ENCODE measurements at places on chromosomes 4 and X.

DNA sequence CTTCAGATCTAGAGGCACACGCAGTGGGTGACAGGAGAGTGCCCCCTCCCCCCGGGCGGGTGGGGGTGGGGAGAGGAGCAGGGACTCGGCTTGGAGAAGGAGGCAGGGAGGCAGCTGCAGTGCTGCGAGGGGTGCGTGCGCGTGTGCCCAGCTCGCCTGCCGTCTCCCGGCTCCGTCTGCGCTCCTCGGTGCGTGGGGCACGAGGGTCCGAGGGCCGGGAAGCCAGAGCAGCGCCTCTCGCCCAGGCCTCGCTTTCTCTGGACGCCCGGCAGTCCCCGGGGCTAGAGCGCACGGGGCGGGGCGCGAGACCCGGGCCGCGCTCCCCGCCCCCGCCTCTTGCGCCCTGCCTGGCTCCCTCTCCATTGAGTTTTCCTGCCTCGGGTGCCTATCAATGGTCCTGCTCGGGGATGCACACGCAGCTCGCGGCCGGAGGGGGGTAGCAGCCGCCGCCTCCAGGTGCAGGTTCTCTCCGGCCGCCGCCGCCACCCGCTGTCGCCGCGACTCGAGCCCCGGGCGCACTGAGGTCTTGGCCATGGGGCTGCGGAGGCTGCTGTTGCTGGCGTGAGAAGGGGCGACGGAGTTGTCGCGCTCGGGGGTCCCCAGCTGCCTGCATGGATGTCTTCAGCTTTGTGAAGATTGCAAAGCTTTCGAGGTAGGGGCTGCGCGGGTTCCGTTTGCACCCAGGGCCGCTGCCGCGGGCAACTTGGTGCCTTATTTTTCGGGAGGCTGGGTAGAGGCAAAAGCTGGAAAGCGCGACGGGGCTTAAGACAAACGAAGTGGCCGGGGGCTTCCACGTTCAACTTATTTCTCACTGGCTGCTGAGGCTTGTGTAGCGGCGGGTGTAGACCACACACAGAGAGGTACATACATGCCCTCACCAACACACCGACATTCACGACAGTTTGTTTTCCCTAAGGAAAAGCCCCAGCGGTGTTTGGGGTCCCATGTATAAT is at the start of gene FRMPD4:
Gene FRMPD4, plus strand, starts transcription at position 113 of the 953 bp plus-strand sequence. Its CDS starts 499 bp downstream, at position 612.
- DNase-seq: no peak

GRCh38 chrX:149937871-149938426 is 342 bp downstream of the EOLA2 start:
- no peak for DNase-seq

GRCh38 chr4:169271692-169272007 is 894 bp upstream of the SH3RF1 start:
- DNase-seq: no peak

DNA sequence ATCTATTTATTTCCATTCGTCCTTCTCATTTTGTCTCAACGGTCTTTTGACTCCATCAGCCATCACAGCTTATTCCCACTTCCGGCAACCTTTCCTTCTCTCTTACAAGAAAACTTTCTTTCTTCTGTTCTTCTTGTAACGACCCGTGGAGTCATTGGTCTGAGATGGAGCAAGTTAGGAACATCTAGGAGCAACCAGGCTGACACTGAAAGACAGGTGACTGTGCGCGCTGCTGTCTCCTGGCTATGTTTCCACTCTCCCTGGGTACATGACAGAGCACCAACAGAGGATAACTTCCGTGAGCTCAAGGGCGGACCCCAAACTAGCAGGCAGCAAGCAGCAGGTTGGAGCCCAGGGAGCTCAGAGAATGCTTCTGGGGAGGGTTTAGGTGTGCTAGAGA is 2.5 kb downstream of the FGF5 start:
- no peak for DNase-seq

GRCh38 chrX:73647212-73647611 is 84.2 kb downstream of the CHIC1 start:
- no peak for DNase-seq

DNA sequence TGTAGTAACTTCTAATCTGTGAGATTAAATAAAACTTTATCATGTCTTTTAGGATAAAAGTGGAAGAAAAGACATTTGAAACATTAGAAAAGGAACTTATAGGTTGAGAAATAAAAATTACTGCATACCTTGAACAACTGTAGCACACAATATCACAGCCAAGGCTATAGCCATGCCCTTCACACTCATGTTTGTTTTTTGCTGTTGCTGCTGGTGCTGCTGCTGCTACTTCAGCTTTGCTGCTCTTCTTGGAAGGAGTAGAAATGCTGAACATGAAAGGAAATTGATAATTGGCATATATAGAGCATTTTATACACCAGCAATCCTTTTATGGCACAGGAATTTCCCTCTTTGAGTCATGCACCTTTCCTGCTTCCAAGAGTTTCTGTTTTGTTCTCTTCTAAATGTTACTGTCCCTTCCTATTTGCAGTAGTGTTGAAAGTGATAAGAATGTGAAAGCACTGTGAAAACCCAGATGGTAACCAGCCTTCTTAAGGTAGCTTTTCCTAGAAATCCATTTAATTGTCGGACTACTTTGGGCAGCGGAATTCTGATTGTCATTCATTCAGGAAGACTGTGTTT is at the start of gene CXCL11:
Gene CXCL11, minus strand, starts transcription at position 272 of the 582 bp plus-strand sequence. Its CDS starts 83 bp downstream, at position 189.
- DNase-seq: no peak

- no peak for DNase-seq
These were observed 20.0 kb upstream of the EFNB1 start for GRCh38 chrX:68808686-68809357.

DNA sequence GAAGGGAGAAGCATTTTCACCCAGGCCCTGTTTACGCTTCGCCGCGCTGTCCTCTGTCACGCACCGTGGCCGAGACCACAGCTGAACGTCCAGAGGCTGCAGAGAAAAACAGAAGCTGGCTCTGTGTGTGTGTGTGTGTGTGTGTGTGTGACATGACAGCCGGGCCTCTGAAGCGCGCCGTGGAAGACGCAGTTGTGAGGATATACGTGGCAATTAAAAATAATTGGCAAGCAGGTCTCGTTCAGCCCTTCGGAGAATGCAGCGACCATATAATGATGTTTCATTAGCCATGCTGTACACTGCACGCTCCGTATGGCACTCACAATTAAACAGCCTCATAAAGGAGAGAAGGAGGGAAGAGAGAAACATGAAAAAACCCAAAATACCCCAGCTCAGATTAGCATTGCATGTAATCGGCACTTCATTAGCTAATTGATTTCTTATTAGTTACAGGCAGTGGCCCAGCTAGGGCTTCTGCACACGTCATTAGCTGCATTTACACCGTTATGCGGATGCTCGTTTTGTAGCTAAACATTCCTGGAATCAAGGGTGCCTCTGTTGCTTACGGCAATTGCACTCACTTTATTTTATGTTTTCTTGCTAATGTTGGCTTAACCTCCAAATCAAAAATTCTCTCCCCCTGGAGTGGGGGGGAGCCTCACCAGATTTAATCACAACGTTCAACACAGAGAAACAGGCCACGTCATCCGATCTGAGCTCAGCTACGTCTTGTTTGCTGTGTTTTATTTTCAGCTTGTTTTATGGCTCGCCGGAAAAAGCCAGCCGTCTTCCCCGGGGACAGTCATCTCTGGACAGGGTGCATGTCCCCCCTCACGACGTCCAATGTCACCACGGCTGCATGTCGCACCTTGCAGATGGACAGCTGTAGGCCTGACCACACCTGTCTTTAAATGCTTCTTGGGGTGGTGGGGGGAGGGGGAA is 74.6 kb upstream of the SHOX start:
- no peak for DNase-seq

DNA sequence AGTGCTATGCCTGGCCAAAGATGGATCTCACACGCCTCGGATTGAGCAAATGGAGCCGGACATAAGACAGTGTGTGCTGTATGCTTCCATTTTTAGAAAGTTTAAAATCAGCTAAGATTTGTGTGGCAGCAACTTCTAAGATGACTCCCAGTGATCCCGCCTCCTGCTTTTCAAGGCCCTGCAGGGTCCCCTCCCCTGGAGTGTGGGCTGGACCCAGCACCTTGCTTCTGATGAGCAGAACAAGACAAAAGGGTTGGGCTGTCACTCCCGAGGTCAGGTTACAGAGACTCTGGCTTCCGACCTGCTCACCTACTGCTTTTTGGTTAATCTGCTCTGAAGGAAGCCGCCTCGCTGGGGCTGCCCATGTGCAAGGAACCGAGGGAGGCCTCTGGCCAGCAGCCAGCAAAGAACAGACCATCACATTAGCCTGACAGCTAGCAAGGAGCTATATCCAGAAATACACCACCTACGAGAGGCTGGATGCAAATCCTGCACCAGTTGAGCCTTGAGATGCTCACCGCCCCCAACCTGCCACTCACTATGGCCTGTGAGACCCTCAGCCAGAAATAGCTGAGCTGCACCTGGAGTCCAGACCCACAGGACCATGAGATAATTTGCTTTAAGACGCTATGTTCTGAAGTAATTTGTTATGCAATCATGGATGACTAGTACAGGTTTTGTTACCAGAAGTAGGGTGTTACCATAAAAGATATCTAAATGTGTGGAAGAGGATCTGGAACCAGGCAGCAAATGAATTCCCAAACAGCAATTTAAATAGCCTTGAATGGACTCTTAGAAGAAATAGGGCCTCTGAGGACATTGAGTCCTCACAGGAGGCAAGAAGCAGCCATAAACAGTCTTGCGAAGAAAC is 47.6 kb downstream of the CRMP1 start:
- no peak for DNase-seq

DNA sequence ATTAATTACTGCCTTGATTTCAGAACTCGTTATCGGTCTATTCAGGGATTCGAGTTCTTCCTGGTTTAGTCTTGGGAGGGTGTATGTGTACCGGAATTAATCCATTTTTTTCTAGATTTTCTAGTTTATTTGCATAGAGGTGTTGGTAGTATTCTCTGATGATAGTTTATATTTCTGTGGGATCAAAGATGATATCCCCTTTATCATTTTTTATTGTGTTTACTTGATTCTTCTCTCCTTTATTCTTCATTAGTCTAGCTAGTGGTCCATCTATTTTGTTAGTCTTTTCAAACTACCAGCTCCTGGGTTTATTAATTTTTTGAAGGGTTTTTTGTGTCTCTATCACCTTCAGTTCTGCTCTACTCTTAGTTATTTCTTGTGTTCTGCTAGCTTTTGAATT is 32.1 kb downstream of the CDX4 start:
- DNase-seq: no peak

Measured in stimulated activated CD4-positive, alpha-beta T cell treated with anti-CD3 and anti-CD28 coated beads, Interleukin-1b, Interleukin-23, amount 100 ng/mL, for 24 hours (primary cell).